Dermis blood vessel endothelial cell (primary cell): ENCODE measurements at places on chromosomes 16 and 17. TPM values are rescaled to one million over a fixed set of nuclear protein-coding genes. Genes with fewer than 3 reads are reported as not detected.

The G6PC1 gene
- not detected in 2 replicates for total RNA-seq

The SLC5A11 gene
- total RNA-seq: 0.05 and 0.17 TPM in 2 replicates

The MEIOB gene
- total RNA-seq: not detected in 2 replicates

The TMC5 gene
- total RNA-seq: 0.05 TPM in 1 of 2 replicates, not detected in the other

The TBC1D3I gene
- 0.05 and 0.17 TPM in 2 replicates for total RNA-seq

- DNase-seq: no peak
These were observed 23.0 kb upstream of the ABCC3 start for GRCh38 chr17:50611634-50612033.

- no peak for DNase-seq
These were observed 2.0 kb upstream of the BRICD5 start for GRCh38 chr16:2212362-2213324.

- no peak for DNase-seq
These were observed 20.6 kb upstream of the RNF135 start for GRCh38 chr17:30950189-30950588.

GRCh38 chr16:78240459-78241222, 141.2 kb downstream of the WWOX start:
- DNase-seq: no peak

DNA sequence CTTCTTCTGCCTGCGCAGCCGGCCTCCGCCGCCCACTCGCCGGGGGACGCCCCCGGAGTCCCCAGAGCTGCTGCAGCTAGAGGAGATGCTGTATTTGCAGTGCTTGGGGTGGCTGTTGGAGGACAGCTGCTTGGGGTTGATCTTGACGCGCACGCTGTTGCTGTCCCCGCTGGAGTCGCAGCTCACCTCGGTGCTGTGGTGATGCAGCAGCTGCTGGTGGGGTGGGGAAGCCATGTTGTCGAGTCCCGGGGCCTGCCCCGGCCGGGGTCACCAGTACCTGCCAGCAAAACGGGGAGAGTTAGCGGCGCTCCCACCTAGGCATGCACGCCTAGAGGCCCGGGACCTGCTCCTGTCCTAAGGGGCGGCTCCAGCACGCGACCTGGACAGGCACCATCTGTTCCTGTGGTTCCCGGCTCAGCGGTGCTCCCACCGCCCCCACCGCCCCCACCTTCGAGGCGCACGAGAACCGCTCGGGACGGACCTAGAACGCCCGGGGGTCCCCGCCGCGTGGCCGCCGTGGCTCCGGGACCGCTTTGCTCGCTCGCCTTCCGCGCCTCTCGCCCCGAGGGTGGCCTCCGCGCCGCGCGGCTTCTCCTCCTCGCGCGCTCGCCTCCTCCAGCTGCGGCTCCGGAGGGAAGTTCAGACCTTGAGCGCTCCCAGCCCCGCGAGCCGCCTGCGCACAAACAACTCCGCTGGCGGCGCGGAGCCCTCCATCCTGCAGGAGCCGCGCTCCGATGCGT, 863 bp downstream of the ADCY9 start:
- DNase-seq: peak; percentile 79

DNA sequence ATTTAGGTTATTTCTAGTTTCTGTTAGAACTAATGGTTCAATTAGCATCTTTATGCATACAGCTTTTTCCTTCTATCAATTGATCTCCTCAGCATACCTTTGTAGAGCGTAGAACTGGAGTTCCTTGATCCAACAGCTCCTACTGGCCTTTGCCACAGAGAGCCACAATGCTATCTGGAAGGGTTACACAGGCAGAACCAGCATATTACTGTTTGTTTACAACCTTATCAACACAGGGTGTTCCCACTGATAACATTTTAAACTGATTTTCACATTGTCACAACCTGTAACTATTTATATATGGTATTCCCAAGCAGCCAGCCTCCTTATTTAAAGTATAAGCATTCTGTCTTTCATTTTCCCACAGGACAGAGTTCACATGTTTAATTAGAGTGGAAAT, 382.2 kb downstream of the MAF start:
- DNase-seq: no peak

- DNase-seq: no peak
These were observed 21.4 kb downstream of the SERPINF1 start for GRCh38 chr17:1783271-1783670.

GRCh38 chr17:16215002-16215272, 397 bp downstream of the NCOR1 start:
- DNase-seq: peak; percentile 64

- DNase-seq: peak; percentile 59
These were observed 18.0 kb downstream of the XPO6 start for GRCh38 chr16:28193530-28194423.

DNA sequence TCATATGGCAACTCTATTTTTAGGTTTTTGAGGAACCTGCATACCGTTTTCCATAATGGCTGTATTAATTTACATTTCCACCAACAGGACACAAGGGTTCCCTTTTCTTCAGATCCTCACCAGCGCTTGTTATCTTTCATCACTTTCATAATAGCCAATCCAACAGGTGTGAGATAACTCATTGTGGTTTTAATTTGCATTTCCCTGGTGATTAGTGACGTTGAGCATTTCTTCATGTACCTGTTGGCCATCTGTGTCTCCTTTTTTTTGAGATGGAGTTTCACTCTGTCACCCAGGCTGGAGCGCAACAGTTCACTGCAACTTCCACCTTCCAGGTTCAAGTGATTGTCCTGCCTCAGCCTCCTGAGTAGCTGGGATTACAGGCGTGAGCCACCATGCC, 36.2 kb upstream of the ABCC3 start:
- DNase-seq: no peak

- DNase-seq: no peak
These were observed 6.1 kb downstream of the KIF19 start for GRCh38 chr17:74332017-74332650.

DNA sequence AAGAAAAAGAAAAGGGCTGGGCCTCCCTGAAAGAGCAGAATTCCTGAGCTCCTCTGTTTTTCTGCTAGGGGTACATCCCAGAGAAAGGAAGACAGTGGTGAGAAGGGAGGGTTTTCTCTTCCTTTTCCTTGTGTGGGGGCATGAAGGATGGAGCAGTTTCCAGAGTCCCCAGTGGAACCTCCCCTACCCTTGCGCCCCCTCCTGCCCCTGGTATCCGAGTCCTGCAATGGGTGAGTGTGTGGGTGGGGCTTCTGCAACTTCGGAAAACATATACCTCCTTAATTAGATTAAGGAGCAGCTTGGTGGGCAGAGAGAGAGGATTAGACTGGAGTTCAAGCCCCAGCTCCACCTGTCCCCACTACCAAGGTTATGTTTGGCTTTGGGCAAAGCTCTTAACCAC, 5.4 kb upstream of the GIP start:
- no peak for DNase-seq
